ENCODE measurements at places on chromosomes 4 and X.

- H3K27ac ChIP-seq = no peak overlapping the region
- H3K36me3 ChIP-seq = no peaks in the 10 kb centered on the region
- H3K4me3 ChIP-seq = no peak overlapping the region
- peaks cover 6% of the 10 kb centered on the region for H3K27me3 ChIP-seq
Observed at GRCh38 chrX:108029928-108030711, 14.7 kb upstream of the VSIG1 start.

- no peaks in the 10 kb centered on the region for H3K36me3 ChIP-seq
- no peaks in the 10 kb centered on the region for H3K4me1 ChIP-seq
- H3K27ac ChIP-seq = no peak overlapping the region
- DNase-seq = no peak
Observed at GRCh38 chr4:28675582-28675981, 1814.9 kb downstream of the STIM2 start.

DNA sequence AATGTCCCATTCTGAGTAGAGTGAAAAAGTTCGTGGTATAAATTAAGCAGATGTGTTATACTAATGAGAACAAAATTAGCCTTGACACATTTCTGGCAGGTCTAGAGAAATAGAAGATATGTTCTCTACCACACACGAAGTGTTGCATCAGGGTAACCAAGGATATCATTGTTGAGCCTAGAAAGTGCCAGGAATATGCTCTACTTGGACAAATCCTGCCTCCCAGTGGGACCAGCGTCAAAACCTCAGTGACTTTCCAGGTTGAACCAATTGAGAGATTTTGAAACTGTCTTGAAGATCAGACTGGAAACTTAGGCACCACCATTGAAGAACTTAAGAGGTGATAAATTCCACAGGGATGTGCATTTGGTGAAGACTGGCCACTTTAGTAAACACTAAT, 115.9 kb downstream of the HPGD start:
- no peak for DNase-seq
- no peak overlapping the region for H3K27ac ChIP-seq

DNA sequence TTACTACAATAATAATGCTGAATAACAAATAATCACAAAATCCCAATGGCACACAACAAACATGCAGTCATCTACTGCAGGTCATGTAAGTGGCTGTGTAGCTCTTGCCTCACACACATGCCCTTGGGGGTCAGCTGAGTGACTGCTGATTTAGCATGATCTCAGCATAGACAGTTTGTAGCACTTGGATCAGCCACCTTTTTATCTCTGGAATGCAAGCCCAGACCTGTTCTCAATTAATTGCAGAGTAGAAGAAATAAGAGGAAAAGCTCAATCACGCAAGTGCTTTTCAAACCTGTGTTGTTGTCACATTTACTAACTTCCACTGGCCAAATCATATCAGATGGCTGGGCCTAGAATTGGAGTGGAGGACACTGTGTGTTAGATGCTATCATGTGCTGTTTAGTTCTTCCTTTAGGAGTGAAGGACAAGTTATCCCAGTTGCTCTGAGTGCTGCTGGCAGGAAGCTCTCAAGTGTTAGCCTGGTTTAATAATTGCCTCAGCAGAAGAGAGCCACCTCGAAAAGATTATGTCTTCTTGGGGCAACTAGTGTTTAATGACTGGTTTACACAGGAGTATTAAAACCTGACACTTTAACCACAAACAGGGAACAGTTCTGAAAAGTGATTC, 128.3 kb upstream of the EPHA5 start:
- no peaks in the 10 kb centered on the region for H3K36me3 ChIP-seq
- H3K4me3 ChIP-seq = no peak overlapping the region
- no peak for DNase-seq
- no peaks in the 10 kb centered on the region for H3K4me1 ChIP-seq
- H3K27ac ChIP-seq = no peak overlapping the region
- no peaks in the 10 kb centered on the region for H3K27me3 ChIP-seq

DNA sequence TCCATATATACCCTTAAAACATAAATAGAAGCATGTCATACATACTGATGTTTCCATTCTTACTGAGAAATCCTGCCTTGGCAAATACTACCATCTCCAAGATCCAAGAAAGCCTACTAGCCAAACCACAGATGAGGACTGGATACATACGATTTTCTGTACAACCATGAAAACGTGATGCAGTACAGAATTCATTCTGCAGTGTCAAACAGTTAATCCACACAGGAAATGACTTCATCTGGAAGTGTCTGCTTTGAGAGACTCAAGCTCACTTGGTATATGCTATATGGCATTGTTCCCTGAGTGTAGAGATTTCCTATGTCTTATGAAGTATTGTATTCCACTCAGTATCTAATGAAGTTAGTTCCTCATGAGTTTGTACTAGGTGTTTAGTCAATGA, 94.3 kb downstream of the CT47B1 start:
- no peak for DNase-seq
- no peak overlapping the region for H3K4me3 ChIP-seq
- H3K27ac ChIP-seq = no peak overlapping the region
- H3K27me3 ChIP-seq = no peaks in the 10 kb centered on the region

DNA sequence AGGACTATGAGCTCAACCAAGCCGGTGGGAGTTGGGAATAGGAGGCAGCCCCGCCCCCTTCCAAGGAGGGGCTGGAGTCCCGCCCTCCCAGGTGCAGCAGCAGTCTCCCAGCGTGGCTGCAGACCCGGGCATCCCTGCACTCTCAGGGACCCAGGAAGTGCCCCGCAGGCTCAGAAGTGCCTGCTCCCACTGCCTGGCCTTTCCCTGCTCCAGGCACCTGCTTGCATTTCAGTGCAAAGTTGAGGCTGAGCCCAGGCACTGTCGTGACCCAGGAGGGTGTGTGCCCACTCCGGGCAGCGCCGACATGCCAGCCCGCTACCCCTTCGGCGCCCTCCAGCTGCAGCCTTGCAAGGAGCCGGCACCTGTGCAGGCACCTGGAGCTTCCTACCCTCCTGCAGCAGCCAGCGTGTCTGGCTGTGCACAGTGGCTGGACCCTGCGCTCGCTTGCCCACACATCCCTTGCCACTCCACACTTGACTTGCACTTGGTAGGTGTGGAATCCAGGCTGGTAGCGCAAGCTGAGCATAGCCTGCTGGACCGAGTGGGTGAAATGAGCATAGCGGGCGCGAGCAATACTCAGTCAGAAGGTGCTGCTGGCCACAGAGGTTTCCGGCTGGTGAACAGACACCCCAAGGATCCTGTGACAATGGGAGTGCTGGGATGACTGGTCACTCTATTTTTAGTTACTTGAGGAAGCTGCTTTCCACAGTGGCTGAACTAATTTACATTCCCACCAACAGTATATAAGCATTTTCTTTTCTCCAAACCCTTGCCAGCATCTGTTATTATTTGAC, 236.3 kb downstream of the PCDH10 start:
- H3K27me3 ChIP-seq = no peaks in the 10 kb centered on the region
- no peaks in the 10 kb centered on the region for H3K36me3 ChIP-seq
- H3K27ac ChIP-seq = no peak overlapping the region
- no peak for DNase-seq
- no peak overlapping the region for H3K4me3 ChIP-seq

GRCh38 chr4:57220172-57220571, 110.0 kb upstream of the IGFBP7 start:
- no peaks in the 10 kb centered on the region for H3K36me3 ChIP-seq
- H3K4me3 ChIP-seq = no peak overlapping the region
- no peaks in the 10 kb centered on the region for H3K27me3 ChIP-seq
- H3K4me1 ChIP-seq = no peaks in the 10 kb centered on the region
- no peak overlapping the region for H3K27ac ChIP-seq
- no peak for DNase-seq

DNA sequence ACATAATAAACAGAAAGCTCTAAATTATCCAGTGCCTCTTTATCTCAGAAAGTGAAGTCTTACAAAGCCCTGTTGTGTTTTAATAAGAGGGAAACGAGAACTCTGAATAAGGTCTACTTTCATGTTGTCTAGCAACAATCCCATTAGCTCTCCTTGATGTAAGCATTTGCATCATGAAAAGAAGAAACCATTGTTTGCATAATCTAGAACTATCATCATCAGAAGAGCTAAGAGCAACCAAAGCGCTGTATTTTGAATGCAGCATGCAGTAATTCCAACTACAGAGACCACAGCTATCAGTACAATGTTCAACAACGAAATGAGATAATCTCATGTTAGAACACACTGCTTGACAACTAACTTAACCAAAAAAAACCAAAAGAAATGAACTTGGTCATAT, 257.1 kb downstream of the CAMK2D start:
- no peak for DNase-seq
- no peak overlapping the region for H3K27ac ChIP-seq
- H3K4me3 ChIP-seq = no peak overlapping the region
- H3K27me3 ChIP-seq = no peaks in the 10 kb centered on the region

GRCh38 chr4:67549123-67549522, 3.8 kb upstream of the CENPC start:
- H3K36me3 ChIP-seq = peaks cover 8% of the 10 kb centered on the region
- no peaks in the 10 kb centered on the region for H3K27me3 ChIP-seq
- peaks cover 29% of the 10 kb centered on the region for H3K4me1 ChIP-seq

GRCh38 chr4:60034361-60034760, 1165.8 kb upstream of the ADGRL3 start:
- no peak overlapping the region for H3K27ac ChIP-seq
- no peak for DNase-seq
- no peaks in the 10 kb centered on the region for H3K36me3 ChIP-seq
- no peaks in the 10 kb centered on the region for H3K4me1 ChIP-seq
- no peak overlapping the region for H3K4me3 ChIP-seq
- no peaks in the 10 kb centered on the region for H3K27me3 ChIP-seq

- no peak overlapping the region for H3K27ac ChIP-seq
- no peaks in the 10 kb centered on the region for H3K27me3 ChIP-seq
- H3K4me3 ChIP-seq = no peak overlapping the region
- peaks cover 12% of the 10 kb centered on the region for H3K4me1 ChIP-seq
- DNase-seq = no peak
- H3K36me3 ChIP-seq = no peaks in the 10 kb centered on the region
Observed at GRCh38 chr4:81786063-81786763, 314.5 kb upstream of the RASGEF1B start.

DNA sequence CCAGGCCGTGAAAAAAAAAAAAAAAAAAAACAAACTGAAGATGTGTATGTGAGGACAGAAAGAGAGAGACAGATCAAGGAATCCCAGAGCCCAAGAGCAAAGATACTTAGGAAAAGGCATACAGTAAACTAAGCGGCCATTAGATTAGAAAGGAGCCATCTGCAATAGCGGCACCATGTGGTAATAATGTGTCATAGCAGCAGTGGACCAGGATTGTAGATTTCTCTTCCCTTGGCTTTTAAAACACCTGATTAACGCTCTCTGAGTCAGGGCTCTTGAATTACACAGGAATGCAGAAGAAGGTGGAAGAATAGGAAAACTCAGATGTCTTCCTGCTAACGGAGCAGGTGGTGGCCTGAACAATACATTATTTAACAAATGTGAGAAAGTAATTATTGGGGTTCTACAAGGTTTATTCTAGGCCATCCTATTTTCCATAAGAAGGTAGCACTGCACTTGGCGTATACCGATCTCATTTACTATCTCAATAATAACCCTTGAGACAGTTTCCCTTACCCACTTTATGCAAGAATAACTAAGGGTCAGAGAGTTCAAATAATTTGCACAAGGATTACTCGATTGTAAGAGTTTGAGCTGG, 182.7 kb downstream of the KCNIP4 start:
- H3K36me3 ChIP-seq = no peaks in the 10 kb centered on the region
- H3K27me3 ChIP-seq = no peaks in the 10 kb centered on the region
- no peak for DNase-seq
- H3K4me1 ChIP-seq = peaks cover 6% of the 10 kb centered on the region
- H3K4me3 ChIP-seq = no peak overlapping the region
- H3K27ac ChIP-seq = no peak overlapping the region

GRCh38 chr4:156892805-156893204, 78.8 kb downstream of the PDGFC start:
- H3K27me3 ChIP-seq = no peaks in the 10 kb centered on the region
- H3K4me1 ChIP-seq = no peaks in the 10 kb centered on the region
- H3K36me3 ChIP-seq = no peaks in the 10 kb centered on the region
- H3K4me3 ChIP-seq = no peak overlapping the region
- H3K27ac ChIP-seq = no peak overlapping the region
- DNase-seq = no peak

- DNase-seq = no peak
- H3K4me3 ChIP-seq = no peak overlapping the region
- H3K36me3 ChIP-seq = no peaks in the 10 kb centered on the region
- no peaks in the 10 kb centered on the region for H3K4me1 ChIP-seq
Observed at GRCh38 chrX:153527208-153527607, 9.8 kb downstream of the ATP2B3 start.

- H3K36me3 ChIP-seq = no peaks in the 10 kb centered on the region
- H3K4me3 ChIP-seq = no peak overlapping the region
- no peaks in the 10 kb centered on the region for H3K4me1 ChIP-seq
- DNase-seq = no peak
- H3K27me3 ChIP-seq = no peaks in the 10 kb centered on the region
Observed at GRCh38 chr4:74005528-74005927, 7.1 kb upstream of the CXCL5 start.

All from activated T-helper 2 cell treated with anti-CD3 and anti-CD28 coated beads, Interferon-gamma antibody, Interleukin-2, Interleukin-4, amounts not matched to agents 10 μg/mL and 5 μg/mL and 100 μg/mL, durations not matched to agents 14 hours and 24 hours and 36 hours (primary cell).